ENCODE measurements at places on chromosomes 1 and 21.

DNA sequence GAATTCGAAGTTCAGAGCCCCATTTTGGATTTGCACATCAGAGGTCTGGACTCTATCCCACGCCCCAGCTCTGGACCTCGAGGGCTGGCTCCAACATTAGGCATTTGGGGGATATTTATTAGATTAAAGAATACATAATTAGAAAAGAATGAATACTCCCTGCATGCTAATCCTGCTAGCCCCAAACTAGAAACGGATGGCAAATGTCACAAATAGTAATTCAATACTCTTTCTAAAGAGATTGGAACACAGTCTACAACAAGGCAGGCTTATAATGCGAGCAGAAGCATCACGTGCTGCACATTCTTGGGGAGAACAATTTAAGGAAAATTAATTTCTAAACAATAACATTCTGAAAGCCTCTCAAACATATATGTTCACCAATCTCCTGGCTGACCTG, 27.7 kb upstream of the RAP1A start:
- DNase-seq = no peak

GRCh38 chr1:223621312-223621734, 44.2 kb downstream of the CAPN8 start:
- DNase-seq = no peak

- no peak for DNase-seq
Measured at GRCh38 chr1:28358716-28359115, 10.8 kb upstream of the PHACTR4 start.

GRCh38 chr1:14482784-14483450, 115.6 kb upstream of the KAZN start:
- no peak for DNase-seq

DNA sequence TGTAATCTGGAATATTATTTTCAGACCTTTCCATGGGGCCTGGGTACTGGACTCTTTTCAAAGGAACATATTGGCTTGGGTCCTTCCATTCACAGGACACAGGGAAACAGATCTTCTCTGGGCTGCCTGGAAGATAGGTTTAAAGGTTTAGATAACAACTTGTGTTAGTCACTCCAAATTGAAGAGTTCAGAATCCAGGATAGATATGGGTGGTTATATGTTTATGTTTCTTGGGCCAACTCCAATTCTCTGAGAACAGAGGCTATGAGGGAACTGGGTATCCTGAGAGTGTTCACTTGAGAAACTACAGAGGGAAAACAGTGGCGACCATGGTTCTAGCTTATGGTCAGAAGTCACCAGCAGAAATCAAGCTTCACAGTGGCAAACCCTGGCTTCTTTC, 8.7 kb upstream of the PIGM start:
- DNase-seq = no peak

- DNase-seq = no peak
Measured at GRCh38 chr1:214192825-214193643, 87.9 kb upstream of the SMYD2 start.

DNA sequence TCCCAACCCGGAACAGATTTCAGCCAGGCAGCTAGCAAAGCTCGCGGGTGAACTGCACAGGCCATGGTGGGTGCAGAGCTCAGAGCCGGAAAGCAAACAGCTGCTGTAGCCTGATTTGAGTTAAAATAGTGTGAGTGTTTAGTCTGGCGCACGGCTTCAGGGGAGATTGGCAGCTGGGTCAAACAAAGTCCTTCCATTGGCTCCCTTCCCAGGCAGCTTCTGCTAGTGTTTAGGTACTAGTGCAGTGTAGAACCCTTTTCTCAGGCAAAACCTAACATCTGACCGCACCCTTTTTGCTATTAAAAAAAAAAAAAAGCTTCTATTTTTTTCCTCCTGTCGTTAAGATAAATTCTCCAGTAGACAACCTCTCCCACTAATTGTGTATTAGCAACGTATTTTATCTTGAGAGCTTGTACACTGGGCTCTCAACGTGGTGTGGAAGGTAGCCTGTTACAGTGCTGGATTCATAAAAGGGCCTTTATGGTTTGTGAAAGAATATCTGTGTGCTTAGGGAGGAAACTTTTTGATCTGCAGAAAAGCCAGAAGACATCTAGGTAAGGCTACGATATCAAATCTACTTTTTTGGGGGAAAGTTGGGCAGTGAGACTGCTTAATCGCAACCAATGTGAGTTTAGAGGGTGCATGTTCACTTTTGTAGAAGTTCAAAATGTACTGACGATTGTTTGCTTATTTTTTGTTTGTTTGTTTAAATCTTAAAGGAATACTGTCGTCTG, 689.6 kb downstream of the USP25 start:
- DNase-seq = no peak

DNA sequence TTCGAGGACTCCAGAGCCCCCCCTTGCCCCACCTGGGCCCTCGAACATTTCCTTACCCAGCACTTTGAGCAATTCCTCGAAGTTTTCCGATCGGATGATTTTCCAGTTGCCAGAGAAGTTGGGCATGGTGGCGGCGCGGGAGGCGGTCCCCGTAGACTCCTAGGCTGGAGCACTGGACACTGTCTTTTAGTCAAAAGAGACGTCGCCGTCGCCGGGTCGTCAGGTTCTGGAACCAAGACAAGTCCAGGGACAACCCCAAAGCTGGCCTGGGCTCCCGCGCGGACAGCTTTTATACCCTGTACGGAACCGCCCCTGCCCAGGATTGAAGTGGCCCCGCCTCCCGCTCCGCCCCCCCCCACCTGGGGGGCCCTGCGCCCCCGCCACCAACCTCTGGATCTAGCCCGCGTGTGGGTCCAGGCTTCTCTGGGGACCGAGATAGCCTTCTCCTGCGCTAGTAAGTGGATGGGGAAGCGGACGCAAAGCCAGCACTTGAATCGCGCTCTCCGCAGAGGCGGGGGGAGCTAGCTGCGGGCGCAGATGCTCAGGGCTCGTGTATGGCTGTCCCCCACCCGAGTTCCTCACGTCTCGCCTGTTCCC, at the start of gene CRABP2:
Gene CRABP2 (minus strand): TSS at position 263 of the 597 bp plus-strand sequence. CDS start 137 bp downstream, at position 126.
- DNase-seq = no peak

DNA sequence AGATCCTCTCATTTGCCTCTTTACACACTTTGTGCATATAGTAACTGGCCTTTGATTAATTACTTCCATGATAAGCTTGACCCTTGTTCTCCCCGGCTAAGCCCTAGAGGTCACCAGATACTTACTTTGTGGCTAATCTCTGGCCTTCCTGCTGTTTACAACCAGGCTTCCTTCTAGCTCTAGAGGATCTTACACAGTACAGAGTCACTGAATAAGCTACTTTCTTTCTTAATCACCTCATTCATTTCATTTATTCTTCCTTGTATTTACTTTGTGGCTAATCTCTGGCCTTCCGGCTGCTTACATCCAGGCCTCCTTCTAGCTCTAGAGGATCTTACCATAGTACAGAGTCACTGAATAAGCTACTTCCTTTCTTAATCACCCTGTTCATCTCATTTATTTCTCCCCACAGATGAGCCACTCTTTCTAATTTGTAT, 144.3 kb upstream of the C1orf21 start:
- no peak for DNase-seq

DNA sequence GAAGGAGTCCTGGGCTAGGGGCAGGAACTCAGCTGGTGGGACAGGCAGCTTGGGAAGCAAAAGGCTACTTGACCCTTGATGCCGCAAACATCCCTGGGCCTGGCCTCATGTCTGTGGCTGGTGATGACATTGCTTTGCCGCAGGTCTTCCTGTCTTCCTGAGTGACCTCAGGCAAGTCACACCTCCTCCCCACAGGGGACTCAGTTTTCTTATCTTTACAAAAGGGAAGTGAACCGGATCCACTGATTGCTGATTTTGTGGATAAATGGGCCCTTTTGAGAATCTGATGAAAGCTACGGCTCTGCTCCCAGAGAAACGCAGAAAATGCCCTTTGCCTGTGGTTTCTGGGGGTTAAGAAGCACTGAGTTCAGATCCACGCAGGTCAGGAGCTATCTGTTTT, 20.7 kb downstream of the PLOD1 start:
- DNase-seq = no peak

- DNase-seq = no peak
Measured at GRCh38 chr1:150876119-150876454, 312 bp downstream of the ARNT start.

DNA sequence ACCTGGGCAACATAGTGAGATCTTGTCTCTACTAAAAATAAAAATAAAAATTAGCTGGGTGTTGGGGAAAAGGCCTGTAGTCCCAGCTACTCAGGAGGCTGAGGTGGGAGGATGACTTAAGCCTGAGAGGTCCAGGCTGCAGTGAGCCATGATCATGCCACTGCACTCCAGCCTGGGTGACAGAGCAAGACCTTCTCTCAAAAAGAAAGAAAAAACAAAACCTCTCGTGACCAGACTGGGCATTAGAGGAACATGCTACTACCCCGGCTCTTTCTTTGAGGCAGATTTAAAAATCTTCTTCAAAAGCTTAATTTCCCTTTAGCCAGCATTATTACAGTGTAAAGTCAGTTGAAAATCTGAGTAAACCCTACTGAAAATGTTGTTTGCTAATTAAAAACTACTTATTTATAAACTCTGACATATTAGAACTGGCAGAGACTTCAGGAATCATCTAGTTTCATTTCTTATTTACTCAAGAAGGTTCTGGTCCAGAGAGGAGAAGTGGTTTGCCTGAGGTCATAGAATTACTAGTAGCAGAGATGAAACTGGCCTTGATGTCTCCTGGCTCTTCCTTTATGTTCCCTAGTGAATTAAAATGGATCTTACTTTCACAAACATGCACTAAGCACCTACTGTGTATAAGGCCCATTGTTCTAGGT, 11.6 kb upstream of the ELAVL4 start:
- no peak for DNase-seq

DNA sequence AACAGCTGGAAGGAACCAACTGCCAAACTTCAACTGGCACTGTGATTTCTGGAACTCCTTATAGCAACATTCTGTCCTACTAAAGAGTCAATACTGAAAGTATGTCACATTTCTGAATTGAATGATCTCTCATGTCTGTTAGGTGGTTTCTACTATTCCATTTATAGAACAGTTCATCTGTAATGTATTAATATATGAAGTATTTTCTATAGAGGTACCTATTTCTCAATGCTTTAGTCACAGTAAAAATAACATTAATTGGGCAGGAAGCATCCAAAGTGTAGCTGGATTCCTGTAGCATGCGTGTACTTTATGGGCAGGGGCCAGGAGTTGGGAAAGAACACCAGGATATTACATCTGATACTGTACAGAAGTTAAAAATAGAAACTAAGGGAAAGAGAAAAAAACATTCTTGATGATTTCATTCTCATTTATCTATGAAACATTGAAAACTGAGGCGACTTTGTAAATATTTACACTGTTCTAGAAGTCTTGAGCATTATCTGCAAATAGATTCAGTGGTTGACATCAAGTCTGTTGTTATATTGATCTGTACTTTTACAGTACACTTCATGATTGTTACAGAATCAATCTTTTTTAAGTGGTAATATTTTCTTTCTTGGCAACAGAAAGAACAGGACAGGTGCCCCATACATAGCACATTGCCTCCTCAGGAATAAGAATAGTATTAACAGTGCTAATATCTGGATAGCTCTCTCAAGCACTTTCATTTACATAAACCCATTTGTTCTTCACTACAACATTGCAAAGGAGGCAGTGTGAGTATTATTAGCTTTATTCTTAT, 6.2 kb upstream of the ZNF281 start:
- no peak for DNase-seq

DNA sequence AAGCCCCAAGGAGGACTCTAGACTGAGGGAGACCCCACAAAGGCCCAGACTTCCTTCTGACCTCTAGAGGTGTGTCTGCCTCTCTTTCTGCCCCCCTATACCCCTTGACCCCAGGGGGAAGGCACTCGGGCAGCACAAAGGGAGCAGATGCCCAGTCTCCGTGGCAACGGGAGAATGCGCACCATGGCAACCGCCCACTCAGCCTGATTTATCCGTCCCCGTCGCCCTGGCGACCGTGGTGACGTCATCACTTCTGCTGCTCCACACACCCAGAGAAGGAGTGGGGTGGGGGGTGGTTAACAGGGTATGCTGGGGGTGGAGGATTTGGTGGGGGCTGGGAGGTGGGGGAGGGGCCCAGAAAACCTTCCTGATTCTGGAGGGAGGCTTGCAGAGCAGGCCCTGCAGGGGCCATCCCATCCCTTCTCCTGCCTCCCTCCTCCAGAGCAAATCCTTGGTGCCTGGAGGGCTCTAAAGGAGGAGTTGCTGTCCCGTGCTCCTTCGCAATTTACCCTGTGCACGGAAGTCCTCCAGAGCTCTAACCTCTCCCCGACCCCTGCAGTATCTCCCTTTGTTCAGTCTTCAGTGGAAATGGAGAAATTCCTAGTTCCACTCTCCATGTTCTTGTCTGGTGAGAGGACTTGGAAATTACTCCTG, 6.3 kb downstream of the CELF3 start:
- DNase-seq = peak; percentile 13

DNA sequence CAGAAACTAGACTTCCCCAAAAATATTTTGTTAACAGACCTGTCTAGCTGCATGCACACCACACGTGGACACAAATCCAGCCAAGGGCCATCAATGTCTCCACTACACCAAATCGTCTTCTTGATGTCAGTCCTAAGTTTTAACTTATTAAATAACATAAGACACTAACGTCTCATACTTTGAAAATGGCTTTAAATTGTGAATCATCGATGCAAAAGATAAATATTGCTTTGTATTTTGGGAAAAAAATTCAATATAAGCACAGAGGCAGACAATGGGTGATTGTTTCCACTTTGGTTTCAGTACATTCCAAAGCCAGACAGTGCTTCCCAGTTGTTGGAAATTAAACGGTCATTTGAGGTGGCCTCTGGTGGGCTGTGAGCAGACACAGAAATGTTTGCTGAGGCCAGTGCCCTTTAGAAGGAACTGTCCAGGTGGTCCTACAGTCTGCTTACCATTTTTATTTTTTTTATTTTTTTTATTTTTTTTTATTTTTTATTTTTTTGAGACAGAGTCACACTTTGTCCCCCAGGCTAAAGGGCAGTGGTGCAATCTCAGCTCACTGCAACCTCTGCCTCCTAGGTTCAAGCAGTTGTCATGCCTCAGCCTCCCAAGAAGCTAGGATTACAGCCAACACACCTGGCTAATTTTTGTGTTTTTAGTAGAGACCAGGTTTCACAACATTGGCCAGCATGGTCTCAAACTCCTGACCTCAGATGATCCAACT, 1.8 kb upstream of the KIAA2013 start:
- no peak for DNase-seq

GRCh38 chr1:23344111-23344986, at the start of gene HNRNPR:
TSS of gene HNRNPR (minus strand) at chr1:23344284. CDS start at chr1:23341008, 3,276 bp downstream.
- DNase-seq = peak; percentile 99

DNA sequence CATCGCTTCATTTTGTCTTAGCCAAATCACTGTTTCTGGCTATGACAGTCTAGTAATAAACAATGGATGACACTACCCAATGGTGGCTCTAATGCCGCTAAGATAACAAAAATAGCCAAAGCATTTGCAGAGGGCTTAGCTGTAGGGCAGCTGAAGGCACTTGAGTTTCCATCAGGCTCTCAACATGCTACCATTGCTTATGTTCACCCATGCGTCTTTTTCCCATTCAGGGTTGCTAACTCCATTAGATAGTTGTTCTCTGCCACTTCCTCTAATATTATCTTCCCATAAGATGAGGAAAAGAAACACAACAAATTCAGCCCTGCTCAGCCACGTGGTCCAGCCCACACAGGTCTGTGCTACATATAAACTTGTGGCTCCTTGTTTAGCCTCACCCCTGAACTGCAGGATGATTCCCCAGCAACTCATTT, 159.6 kb downstream of the TOMM20 start:
- DNase-seq = no peak

Measured in activated CD4-positive, alpha-beta T cell treated with anti-CD3 and anti-CD28 coated beads, Interleukin-2, amount 50 U/mL, for 24 hours (primary cell).